ENCODE measurements at places on chromosomes 4 and X.
A peak's percentile ranks its signal among the peaks of the same experiment; 100 is the strongest.

DNA sequence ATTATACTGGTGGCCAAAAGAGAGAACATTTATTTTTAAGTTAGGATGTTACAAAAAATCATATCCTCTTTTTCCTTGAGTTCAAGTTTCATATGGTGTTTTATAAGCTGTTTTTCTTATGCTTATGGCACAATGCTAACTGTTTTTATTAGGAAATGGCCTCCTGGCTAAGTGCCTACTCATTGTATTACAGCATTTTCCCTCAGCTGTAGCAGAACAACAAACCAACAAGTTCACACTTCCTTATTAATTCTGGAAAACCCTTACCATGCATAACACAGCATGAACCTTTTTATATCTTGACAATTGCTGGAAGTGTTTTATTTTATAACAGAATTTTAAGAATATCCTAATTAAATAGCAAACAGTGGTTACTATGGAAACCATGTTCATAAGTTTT lies 165.8 kb downstream of the GASK1B start:
- DNase-seq: no peak

- no peak for DNase-seq
Measured at GRCh38 chr4:163755013-163755412, 260.5 kb downstream of the TMA16 start.

GRCh38 chr4:141801558-141801957 lies 165.2 kb downstream of the IL15 start:
- no peak for DNase-seq

DNA sequence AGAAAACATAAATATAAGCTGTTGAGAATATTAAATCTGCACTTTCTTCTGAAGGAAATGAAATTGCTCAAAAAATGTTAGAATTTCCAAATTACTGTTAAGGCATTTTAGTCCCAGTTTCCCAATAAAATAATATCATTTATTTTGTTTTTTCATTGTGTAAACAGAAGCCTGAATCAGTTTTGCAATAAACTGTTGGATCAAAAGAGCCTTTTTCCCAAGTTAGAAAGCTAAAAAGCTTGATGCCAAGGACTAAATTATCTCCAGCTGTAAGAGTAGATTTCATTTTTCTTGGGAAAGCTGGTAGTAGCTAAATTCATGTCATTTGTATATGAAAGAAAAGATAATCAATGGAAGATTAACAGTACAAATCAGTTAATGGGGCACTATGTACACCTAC lies 95.8 kb downstream of the RNF150 start:
- no peak for DNase-seq

DNA sequence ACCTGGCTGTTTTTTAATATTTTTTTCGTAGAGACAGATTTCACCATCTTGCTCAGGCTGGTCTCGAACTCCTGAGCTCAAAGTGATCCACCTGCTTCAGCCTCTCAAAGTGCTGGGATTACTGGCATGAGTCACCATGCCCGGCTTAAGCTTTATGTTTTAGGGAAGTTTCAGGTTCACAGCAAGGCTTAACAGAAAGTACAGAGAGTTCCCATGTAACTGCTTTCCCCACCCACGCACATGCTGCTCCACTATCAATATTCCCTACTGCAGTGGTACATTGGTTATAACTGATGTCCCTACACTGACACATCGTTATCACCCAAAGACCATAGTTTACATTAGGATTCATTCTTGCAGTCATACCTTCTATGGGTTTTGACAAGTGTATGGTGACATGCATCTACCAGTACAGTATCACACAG lies 62.7 kb downstream of the PRPS1 start:
- DNase-seq: no peak

GRCh38 chr4:7646384-7647061 lies 211.8 kb upstream of the PSAPL1 start:
- DNase-seq: no peak

DNA sequence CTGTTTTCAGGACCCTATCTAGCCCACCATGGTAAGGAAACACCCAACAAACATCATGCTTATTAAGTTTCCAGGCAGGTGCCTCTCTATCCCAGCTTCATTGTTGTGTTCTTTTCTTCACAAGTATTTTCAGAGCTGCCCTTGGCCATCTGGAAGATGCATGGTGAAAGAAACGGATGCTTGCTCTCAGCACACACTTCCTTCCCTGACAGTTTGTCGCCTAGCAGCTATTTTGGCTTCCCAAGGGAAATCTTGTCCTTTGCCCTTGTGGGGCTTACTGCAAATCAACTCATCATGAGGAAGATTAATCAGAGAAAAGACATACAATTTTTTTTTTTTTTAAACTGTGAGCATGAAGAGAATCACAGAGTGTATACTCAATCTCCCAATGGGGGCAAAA lies 128.8 kb downstream of the ASMT start:
- no peak for DNase-seq

GRCh38 chr4:149112109-149112508 lies 669.9 kb upstream of the NR3C2 start:
- DNase-seq: no peak

- no peak for DNase-seq
Measured at GRCh38 chrX:69554321-69554947, 50.3 kb downstream of the NALF2 start.

DNA sequence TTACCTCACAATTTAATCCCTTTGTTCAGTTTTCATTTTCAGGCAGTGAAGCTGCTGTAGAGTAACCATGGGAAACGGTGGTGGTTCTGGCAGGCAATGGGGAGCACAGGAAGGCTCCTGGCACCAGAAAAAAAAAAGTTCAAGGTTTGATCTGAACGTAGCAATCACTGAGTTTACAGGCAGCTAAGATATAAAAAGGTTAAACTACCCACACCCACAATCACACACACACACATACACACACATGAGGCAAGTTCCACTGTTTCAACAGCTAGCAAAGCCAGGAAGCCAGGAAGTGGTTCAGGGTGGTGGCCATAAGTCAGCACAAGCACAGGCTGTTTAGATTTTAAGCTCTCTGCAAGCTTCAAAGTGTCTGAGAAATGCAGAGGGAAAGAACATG lies at the start of gene SULT1B1:
Gene SULT1B1 (minus strand): TSS at position 166 of the 400 bp plus-strand sequence. CDS start 5,403 bp downstream, outside the sequence.
- DNase-seq: no peak

- no peak for DNase-seq
Measured at GRCh38 chr4:98482847-98483806, 175.3 kb downstream of the TSPAN5 start.

GRCh38 chrX:69538321-69538876 lies 34.3 kb downstream of the NALF2 start:
- DNase-seq: peak; percentile 7

- no peak for DNase-seq
Measured at GRCh38 chr4:26191353-26191752, 129.5 kb upstream of the RBPJ start.

GRCh38 chr4:127352220-127353113 lies 280.3 kb upstream of the INTU start:
- no peak for DNase-seq

DNA sequence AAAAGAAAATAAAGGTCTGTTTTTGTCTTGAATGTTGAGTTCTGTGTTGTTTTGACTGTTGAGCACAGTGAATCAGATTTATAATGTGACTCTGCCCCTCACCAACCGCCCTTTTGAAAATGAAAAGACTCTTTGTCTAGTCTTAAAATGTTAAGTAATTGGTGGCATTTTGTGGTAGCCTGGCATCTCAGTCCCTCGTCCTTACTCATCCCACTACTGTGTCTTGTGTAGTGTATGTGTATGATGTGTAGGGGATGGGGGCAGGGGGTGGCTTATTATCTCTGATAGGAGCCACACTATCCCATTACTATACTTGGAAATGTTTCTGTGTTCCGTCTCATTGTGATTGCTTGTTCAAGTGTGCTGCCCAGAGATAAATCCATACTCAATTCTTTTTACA lies 12.2 kb downstream of the KLHL34 start:
- no peak for DNase-seq

DNA sequence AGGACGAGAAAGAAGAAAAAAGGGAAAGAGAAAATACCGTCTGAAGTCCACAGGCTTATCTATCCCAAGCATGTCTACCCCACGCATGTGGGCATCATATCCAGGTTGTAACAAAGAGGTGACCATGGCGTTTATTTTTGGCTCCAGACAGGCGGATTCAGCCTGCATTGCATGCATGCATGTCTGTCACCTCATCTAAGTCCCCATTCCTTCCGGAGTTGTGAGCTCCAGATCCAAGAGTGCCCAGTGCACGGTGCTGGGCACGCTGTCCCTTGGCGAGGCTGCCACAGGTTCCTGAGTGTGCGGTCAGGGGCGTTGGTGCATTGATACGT lies 905 bp upstream of the GALNTL6 start:
- DNase-seq: no peak

DNA sequence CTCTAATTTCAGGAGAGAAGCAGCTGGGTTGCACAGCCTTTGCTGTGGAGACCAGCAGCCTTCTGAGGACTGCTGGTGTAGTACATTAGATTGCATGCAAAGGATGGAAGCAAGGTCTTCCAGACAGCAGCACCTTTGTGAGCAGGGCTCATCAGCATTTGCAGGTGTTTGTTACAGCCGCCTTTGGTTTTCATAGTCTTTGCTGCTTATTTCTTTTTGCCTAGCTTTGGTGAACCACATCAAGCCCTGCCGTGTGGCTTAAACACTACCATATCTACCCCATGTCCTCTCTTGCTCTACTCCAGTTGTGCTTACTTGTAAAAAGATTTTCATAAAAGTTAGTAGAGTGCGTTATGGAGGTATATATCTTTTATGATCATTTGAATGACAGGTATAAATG lies 57.5 kb downstream of the MTM1 start:
- DNase-seq: no peak

DNA sequence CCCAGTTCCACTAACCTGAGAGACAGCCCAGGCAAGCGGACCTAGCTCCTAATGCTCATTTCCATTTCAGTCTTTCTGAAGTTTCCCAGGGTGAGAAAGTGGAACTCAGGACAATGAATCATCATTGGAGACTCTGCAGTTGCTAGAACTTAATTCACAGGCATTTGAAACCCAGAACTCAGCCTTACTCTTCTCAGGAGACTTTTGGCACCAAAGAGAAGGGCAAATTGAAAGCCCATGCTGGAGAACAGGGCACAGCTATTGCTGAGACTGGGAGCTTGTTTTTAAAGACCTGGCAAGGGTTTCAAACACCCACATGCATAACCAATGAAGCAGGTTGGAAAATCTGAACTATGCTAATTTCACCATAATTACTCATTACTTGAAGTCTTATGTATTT lies 36.0 kb downstream of the BST1 start:
- DNase-seq: peak; percentile 8

DNA sequence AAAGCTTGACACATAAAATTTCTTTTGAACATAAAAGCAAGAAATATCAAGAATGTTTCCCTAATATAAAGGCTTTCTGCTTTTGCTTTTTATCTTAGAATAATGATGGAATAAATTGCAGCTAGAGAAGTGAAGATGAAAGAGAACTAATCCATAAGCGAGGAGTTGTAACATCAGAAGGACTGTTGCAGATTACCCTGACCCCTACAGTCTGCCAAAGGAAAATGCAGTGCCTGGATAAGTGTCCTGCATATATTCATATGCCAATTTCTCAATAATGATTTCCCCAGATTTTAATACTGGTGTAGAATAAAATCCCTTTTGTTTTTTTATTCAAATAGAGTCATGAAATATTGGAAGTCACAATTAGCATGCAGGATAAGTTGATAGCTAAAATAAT lies 115.9 kb downstream of the MAGEC2 start:
- no peak for DNase-seq

DNA sequence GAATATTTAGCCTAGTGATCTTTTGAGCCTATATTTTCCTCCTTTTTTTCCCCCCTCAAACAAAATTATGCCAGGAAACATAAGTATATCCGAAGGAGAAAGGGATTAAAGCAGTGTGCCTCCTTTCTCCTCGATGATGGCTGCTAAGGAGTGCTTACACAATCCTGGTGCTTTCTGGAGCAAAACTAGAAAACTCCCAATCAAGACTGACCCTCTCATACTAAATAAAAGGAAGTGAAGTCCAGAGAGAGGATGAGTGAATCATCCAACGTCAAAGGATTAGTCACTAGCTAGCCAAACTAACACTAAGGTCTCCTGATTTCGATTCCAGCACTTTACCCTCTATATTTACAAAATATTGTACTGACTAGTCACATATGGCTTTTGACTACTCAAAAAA lies 146.8 kb downstream of the PPP3CA start:
- DNase-seq: no peak

DNA sequence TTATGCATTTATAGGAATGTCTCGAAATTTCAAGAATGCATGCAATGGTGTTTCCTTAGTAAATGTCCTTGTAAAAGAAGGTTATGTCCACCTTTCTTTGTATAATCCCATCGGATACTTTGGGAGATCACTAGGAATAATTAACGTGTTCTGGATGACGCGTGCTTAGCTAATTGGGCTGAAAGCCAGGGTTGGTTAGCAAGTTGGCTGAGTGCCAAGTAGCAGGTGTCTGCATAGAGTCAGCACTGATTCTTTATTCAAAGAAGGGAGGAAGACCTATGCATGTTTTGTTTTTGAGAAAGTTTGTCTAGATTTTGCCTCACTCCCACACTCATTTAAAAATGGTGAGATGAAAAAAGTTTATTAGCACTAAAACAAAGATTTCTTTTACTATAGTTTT lies 144.6 kb downstream of the SOX3 start:
- DNase-seq: peak; percentile 2

DNA sequence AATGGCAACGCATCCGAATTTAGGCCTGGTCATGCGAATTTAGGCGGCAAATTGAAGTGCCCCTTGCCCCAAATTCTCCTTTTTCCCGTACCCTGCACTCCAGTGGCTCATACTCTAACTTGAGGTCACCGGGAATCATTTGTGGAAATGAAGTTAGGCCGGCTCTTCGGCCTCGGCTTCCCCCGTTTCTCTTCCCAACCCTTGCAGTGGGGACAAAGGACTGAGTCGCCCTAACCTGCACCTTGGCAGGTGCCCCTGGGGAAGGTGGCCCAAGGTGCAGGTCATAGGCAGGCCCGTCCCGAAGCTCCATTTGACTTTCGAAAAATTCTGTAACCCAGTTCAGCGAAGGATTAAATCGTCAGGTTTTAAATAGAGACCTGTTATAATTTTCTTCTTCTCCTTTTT lies 811 bp downstream of the SRD5A3 start:
- DNase-seq: peak; percentile 37

GRCh38 chr4:140152013-140152703 lies 1.8 kb downstream of the MAML3 start:
- DNase-seq: peak; percentile 81

DNA sequence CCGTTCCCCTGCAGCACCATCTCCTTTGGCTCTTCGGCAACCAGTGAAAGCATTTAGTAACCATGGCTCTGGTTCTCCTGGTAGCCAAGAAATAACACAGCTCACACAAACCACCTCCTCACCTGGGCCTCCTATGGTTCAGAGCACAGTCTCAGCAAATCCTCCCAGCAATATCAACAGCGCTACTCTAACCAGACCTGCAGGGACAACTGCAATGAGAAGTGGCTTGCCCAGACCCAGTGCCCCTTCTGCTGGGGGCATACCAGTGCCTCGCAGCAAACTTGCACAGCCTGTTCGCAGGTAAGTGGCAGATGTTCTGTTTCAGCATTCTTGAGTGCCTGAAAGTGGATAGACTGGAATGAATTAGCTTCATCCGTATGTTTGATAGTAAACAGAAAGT lies 63.0 kb upstream of the SLC10A4 start:
- DNase-seq: no peak

DNA sequence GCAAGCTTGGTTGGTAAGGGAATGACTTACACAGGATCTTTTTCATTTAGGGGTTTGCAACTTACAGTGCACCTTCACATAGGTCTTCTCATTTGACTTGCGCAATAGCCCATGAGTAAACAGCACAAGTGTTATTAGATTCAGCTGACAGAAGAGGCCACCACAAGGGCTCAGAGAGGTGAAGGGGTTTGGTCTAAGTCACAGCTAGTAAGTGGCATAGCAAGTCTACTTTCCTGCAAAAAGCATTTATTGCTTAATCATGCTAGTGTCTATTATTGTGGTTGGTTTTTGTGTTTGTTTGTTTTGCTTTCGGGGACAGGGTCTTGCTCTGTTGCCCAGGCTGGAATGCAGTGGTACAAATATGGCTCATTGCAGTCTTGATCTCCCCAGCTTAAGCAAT lies 83.3 kb downstream of the SPRY1 start:
- peak; percentile 71 for DNase-seq
